GM12891 (cell line): ENCODE measurements at places on chromosomes 16 and 17.

- no peak for DNase-seq
These were observed 67.4 kb upstream of the CPHXL start for GRCh38 chr16:75793641-75794040.

DNA sequence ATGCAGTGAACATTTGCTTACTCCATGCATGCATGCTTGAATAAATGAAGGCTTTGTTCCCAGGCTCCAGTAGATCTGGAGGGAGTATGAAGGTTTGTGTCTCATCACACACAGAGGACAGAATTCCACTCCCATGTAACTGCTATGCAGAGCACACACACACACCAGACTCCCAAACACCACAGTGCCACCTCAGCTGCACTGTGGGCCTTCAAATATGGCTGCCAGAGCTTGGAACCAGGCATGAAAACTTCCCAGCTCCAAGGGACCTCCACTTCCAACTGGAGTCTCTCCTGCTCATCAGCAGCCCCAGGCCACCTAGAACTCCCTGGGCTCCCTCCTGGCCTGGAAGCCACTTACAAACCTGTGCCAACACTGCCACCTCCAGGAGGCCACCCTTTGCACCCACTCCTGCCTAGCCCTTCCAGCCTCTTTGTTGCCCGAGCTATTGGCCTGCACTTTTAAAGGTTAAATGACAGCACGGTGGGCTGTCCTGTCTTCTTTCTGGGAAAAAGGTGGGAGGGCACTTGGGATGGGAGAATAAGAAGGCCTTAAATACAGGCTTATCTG lies 151.2 kb downstream of the ZNF423 start:
- no peak for DNase-seq

DNA sequence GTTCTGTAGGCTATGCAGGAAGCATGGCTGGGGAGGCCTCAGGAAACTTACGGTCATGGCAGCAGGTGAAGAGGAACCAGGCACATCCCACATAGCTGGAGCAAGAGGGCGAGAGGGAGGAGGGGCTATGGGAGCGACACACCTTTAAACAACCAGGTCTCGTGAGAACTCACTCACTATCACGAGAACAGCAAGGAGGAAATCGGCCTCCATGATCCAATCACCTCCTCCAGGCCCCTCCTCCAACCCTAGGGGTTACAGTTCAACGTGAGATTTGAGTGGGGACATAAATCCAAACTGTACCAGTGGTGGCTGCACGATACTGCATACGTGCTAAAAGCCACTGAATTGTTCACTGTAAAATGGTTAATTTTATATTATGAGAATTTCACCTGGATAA lies 26.1 kb upstream of the ENPP7 start:
- no peak for DNase-seq

DNA sequence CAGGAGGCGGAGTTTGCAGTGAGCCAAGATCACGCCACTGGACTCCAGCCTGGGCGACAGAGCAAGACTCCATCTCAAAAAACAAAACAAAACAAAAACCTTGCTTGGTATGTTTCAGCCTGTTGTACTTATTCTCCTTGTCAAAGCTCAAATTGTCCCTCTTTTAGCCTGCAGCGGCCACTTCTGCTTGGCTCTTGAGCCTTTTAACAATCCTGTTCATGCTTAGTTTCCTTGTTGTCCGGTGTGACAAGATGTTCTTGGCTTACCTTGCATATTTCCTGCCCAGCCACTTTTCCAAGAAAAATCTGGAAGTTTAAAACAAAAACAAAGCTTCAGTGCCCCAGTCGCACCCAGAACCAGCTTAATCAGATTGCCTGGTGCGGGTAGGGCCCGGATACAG lies 81.0 kb downstream of the ABCC1 start:
- DNase-seq = no peak

DNA sequence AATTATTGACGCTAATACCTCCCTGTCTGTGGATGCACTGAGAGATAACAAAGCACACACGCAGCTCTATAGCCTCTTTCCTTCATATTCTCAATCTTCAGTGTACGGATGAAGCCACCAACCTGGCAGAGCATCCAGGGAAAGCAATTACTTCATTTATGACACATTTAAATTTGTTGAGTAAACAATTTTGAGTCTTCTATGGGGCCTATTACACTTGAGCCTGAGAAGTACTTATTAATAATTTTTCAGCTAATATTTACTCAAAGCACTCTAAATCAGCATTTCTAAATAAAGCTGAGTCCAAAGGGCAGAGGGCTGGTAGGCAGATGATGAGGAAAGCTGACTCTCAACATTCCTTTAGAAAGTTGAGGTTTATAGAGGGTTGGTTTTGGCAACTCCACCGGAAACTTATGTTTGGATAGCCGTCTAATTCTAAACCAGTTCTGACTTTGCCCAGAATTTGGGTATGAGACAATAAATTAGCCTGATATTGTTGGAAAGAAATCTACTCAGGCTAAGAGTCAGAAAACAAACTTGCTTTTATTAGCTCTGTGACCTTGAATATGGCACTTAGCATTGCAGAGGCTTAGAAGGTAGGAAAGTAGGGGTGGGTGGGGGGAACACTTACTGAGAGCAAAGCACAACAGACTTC lies 643.5 kb downstream of the CDH11 start:
- DNase-seq = no peak

- no peak for DNase-seq
These were observed 715.9 kb upstream of the RBFOX1 start for GRCh38 chr16:6616746-6617145.
